Stimulated activated CD8-positive, alpha-beta memory T cell treated with anti-CD3 and anti-CD28 coated beads, Interleukin-15, amount 100 ng/mL, for 4 hours (primary cell): ENCODE measurements at places on chromosomes 5 and 9.

GRCh38 chr5:14890846-14891245, 19.3 kb upstream of the ANKH start:
- no peak for DNase-seq

DNA sequence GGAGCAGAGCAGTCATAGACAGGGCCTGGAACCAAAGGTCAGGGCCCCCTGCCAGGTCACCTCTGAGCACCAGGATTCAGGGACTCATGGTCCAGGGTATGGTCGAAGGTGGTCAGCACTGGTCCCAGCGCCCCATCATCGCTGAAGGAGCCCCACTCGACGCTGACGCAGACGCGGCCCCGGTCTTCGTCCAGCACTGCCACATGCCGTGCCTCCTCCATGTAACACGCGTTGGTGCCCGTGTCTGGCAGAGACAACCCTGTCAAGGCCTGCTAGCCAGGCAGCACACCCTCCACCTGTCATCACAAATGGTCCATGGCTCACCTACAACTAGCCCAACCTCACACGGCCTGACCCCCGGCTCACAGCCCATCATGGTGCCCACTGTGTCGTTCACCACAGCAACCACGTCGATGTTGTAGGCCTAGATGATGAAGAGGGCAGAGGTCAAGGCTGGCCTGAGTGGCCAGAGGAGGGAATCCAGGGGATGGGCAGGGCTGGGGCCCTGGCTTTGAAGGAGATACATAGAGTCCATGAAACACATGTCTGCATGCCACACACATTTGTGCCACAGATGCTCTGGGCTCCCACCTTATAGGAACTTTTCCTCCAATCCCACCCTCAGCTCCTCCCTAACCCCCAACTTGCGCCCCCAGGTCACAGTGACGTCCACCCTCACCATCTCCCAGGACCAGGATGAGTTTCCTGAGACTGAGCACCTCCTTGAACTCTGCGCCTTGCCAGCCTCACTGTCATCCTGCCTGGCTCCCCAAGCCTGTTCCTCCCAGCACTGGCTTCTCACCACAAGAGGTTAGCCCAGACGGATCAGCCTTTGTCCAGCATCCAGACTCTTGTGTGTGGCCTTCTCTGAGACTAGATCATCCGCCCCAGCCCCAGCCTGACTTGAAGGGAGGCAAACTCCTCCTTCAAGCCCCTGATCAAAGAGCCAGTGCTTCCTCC, 9.5 kb downstream of the HK3 start:
- DNase-seq, result no peak

DNA sequence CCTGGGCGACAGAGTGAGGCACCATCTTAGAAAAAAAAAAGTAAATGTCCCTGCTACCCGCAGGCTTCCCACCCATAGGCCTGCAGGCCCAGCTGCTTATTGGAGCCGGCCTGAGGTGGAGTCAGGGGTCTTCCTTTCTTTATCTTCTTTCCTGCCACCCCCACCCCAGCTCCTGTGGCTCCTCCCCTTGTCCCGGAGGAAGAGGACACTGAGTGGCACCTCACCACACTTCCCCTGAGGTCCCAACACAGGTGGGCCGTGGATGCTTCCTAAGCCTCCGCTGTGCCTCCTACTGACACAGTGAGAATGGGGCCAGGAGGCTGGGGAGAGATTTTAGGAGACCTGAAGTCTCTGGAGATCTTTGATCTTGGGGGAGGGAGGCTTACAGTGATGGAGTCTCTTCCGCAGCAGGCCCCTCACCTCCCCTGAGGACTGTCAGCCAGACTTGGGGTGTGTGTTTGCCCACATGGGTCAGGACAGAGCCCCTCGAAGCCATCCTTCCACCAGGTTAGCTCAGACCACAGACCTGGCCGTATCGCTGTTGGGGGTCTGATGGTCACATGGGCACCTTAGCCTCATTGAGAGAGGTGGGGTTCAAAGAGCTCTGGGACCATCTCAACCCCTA, 135.4 kb upstream of the IER5L start:
- no peak for DNase-seq

- DNase-seq, result no peak
Observed at GRCh38 chr9:94613003-94613402, 19.4 kb upstream of the FBP2 start.

- no peak for DNase-seq
Observed at GRCh38 chr5:1007681-1008450, 736 bp upstream of the NKD2 start.

DNA sequence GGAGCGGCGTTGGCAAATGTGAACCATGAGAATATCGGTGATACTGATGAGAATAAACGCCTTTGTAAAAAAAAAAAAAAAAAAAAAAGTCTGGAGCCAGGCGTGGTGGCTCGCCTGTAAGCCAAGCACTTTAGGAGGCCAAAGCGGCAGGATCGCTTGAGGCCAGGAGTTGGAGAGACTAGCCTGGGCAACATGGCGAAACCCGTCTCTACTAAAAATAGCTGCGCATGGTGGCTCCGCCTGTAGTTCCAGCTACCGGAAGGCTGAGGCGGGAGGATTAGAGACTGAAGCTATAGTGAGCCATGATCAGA, 425 bp upstream of the NFX1 start:
- no peak for DNase-seq
